ENCODE measurements at places on chromosomes 1 and 21.

GRCh38 chr1:240555524-240555923 lies 56.4 kb downstream of the GREM2 start:
- no peak for DNase-seq

DNA sequence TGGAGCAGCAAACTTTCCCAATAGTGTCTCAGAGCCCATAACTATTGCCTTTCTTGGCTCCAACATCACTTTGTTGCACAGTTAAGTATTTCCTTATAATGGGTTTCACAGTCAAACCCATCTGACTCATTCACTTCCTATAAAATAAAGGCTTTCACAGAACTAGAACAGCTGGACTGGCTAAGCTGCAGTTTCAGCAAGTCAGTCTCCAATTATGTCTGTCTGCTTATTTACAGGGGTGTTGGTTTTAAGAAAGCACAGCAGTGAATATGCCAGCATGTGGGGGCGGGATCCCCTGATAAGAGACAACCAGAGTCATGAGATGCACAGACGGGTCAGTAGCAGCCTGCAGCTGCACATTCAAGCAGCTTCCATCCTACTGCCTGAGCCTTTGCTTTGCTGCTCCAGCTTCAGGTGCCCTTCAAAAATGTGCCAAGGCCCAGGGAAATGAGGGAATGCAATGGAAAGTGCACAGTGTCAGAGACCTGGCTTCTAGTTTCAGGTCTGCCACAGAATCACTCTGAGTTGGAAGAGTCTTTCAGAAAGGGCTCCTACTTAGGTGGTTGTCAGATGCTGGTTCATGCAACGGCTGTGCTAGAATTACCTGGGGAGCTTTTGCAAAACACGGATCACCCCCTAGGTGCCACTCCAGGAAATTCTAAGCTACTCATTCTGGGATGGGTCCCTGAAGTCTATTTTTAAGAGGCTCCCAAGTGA lies 24.8 kb downstream of the RNF19B start:
- no peak for DNase-seq

DNA sequence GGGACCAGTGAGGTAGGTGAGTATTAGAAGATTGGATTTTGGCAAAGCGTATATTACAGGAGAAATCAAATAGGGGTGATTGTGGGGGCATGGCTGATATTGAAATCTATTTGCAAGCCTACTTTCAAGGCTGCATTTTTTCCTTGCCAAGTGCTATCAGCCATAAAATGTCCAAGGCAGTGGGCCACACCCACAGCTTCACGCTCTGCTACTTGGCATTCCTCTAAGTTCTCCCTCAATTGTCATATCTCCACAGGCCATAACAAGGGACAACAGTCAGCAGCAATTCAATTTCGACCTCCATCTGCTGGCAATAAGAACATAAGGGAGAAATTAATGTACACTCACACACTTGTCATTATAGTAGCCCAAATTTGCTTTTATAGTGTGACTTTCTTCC lies 667.1 kb upstream of the PKN2 start:
- DNase-seq, result no peak

DNA sequence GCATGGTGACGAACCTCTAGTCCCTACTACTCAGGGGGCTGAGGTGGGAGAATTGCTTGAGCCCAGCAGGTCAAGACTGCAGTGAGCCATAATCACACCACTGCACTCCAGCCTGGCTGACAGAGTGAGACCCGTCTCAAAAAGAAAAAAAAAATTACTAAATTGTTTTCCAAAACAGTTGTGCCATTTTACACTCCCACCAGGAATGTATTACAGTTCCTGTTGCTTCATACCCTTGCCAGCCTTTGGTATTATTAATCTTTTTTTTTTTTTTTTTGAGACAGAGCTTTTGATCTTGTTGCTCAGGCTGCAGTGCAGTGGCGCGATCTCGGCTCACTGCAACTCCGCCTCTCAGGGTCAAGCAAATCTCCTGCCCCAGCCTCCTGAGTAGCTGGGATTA lies 55.9 kb downstream of the RPS6KA1 start:
- no peak for DNase-seq

DNA sequence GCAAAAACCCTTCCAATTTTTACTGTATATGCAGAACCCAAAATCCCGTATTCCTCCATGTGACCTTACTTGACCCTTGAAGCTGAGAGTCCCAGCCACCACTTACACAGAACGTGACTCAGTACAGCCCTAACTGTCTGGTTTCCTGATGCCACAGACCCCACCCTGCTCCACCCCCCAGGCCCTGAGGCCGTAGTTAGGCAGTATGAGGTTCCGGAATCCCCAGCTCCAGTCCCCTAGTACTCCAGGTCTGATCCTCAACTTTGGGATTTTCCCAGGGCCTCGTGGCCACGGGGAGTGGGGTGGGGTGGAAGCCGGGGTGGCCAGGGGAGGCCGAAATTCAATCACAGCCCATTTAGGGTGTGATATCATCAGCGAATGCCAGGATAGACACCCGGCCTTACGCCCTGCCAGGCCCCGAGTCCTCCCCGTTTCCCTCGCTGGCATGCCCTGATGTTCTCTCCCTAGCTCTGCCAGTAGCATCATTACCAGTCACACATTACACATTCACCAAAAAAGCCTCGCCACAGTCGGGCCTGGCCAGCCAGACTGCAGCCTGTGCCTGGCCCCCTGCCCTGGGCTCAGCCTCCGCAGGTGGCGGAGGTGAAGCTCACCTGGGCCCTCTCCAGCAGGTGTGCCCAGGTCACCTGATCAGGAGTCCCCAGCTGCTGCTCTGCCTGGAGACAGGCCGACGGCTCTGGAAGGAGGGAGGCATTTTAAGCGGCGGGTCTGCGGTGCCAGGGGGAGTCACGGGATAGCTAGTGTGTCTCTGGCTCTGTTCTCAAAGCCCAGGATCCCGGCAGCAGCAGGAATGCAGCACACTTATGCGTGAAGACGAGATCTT lies 70.8 kb downstream of the SCCPDH start:
- DNase-seq, result peak; percentile 55

GRCh38 chr1:185365951-185366350 lies 48.9 kb upstream of the IVNS1ABP start:
- DNase-seq, result no peak

GRCh38 chr1:98523256-98523655 lies 138.3 kb upstream of the SNX7 start:
- no peak for DNase-seq

DNA sequence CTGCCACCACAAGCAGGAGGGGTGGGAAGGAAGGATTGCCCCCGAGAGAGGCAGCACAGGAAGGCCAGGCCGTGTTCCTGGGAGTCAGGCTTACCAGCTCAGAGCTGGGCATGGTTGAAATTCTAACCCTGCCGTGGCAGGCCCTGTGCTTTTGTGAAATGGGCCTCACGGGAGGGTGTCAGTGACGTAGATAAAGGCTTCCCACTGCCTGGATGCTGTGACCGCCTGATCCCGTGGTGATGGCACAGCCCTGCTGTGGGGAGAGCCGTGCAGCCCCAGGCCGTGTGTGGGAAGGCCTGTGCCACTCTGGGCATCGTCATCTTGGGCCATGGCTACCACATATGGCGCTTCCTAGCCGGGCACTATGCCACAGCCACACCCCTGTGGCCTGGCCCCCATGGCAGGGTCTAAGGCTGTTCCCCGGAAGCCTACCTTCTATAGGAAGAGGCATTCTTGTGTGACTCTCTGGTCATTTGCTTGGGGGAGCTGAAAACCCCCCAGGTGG lies 161.3 kb downstream of the PCBP3 start:
- DNase-seq, result no peak

- no peak for DNase-seq
These were observed 7.3 kb downstream of the RAP1GAP start for GRCh38 chr1:21661886-21662285.

DNA sequence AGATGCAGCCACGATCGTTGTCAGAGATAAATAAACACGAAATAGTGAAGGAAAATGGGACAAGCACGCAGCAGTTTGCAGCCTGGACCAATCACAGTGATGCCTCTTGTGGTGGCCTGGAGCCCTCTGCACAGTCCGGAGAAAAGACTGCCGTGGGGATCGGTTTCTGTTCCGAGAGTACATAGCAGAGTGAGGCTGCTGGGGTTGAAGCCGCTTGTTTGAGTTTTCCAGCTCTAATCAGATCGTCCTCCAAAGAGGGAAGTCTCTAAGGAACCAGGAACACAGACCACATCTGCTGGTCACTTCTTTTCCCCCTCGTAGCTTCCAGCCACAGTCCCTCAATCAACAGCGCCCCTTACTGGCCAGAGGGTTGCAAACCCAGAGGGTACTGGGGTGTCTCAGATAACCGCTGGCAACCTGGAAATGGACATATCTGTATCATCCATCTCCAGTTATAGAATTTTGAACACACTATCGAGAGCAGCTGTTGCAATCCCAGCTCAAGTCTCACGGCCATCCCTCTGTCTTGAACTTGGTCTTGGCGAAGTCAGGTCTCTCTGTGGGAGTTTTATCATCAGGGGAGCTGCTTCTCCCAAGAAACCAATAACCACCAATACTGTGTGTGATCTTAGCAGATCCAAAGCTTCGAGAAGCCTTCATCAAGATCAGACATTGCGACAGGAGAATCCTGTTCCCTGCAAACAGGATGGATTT lies 57.4 kb downstream of the OLIG1 start:
- DNase-seq, result peak; percentile 47

DNA sequence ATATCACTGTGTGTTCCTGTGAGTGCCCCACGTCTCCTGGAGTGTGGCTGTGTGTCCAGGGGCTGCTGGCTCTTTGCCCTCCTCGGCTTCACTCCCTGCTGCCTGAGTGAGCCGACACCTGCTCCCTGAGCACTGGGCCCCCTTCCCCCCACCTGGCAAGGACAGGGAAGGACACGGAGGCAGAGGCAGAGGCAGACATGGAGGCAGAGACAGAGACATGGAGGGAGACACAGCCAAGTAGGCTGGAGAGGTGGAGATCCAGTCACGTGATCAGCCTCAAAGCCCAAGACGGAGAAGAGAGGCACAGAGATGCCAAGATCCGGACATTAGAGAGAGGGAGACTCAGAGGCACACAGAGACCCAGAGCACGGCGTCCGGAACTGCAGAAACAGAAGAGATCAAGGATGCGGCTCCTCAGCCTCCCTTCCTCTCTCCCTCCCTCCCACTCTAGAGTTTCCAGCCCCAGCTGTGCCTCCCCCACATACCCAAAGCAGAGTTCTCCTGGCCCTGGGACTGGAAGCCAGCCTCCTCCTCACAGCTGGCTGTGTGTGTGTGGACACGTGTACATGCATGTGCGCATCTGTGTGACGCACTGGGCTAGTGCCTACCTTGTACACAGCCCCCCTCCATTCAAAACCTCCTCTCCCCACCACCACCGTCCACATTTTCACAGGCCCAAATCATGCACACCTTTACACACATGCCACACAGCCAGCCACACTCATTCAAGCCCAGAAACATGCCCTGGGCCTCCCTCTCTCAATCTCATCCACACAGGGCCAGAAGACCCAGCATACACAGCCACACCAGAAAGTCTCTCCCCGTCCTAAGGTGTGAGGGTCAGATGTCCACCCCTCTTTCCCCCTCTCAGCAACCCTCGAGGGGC lies 39.1 kb upstream of the WASF2 start:
- DNase-seq, result peak; percentile 69

DNA sequence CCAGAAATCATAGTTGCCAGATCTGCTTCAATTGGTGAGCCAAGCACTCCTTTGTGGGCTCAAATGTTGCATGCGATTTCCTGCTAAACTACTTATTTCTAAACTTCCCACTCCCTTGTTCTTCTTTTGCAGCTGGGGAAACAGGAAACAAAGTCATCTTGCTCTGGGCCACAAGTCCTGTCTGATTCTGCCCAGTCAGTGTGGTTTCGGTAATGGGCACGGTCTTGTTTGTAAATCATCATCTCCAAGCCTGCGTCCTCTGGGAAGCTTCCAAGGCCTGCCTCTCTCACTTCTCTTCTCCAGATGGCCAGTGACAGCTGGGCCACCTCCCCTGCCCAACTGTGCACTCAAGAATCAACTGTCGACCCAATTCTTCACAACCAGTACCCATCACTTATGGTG lies 4.4 kb downstream of the S100A8 start:
- DNase-seq, result no peak

DNA sequence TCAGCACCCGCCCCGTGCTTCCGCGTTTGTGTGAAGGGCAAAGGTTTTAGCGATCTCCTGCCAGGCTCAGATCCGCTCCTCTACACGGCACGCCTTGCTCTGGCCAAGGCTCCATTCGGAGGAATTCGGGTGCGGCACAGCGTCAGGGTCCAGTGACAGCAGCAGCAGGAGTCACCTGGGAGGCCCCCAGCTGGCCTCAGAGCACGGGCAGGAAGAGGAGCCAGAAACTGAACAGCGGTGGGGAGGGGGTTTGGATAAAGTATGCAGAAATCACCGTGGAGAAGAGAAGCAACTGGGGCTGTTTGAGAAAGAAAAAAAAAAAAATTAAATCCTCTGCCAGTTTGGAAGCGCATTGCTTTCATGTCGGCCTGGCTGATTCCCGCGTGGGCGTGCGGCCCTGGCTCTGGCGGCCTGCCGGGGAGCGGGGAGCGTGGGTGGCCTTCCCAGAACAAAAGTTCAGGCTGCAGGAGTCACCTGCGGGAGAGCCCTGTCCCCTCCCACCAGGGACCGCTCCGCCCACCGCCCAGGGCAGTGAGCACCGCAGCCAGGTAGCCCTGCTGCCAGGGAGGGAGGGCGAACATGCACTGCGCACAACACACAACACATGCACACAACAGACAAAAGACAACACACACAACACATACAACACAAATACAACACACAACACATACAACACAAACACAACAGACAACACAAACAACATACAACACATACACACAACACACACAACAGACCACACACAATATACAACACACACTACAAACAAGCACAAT lies 107.6 kb downstream of the ETS2 start:
- DNase-seq, result peak; percentile 77

- no peak for DNase-seq
These were observed 4.3 kb upstream of the MFAP2 start for GRCh38 chr1:16984717-16985116.

DNA sequence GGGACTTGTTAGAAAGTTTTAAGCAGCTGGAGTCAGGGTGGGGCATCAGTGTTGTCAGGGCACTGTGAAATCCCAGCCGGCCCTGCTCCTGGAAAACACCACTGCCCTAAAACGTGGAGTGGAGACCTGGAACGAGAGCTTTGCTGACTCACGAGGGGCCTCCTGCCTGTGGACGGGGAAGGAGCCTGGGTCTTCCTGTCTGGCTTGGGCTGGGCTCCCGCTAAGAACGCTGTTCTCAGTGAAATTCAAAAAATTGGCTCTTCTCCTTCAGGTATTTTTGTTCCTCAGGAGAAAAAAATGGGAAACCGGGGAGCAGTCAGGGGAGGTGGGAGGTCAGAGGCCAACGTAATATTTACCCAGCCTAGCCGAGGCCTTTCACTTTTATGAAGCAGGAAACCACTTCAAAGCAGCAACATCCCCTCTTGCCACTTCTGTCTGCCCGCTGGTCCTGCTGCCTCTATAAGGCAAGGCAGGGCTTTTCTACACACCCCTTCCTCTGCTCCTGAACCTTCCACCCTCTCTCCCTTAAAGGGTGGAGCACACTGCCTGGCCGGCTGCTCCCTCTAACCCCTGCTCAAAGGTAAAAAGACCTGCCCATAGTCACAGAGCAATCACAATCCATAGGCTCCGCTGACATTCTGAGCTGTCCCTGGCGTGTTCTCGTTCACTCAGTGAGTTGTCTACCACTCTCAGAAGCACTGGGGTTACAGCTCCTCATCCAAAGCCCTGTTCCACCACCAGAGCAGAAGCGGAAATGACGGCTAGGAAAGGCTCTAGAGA lies 8.0 kb downstream of the PLXNA2 start:
- peak; percentile 29 for DNase-seq

GRCh38 chr1:115057661-115058254 lies 28.1 kb downstream of the TSHB start:
- DNase-seq, result no peak

All from NCI-H2029 treated with DMSO at 0.1 percent for 48 hours (cell line).